ENCODE measurements at places on chromosomes 13 and 19.
A peak's percentile ranks its signal among the peaks of the same experiment; 100 is the strongest.

GRCh38 chr13:27391471-27391870 lies 32.9 kb upstream of the GTF3A start:
- DNase-seq = no peak

- DNase-seq = no peak
Observed at GRCh38 chr19:30719999-30720345, 347.8 kb downstream of the ZNF536 start.

- peak; percentile 13 for DNase-seq
Observed at GRCh38 chr19:43934055-43934984, 762 bp downstream of the ZNF45 start.

- no peak for DNase-seq
Observed at GRCh38 chr13:77859450-77859849, 59.2 kb downstream of the EDNRB start.

DNA sequence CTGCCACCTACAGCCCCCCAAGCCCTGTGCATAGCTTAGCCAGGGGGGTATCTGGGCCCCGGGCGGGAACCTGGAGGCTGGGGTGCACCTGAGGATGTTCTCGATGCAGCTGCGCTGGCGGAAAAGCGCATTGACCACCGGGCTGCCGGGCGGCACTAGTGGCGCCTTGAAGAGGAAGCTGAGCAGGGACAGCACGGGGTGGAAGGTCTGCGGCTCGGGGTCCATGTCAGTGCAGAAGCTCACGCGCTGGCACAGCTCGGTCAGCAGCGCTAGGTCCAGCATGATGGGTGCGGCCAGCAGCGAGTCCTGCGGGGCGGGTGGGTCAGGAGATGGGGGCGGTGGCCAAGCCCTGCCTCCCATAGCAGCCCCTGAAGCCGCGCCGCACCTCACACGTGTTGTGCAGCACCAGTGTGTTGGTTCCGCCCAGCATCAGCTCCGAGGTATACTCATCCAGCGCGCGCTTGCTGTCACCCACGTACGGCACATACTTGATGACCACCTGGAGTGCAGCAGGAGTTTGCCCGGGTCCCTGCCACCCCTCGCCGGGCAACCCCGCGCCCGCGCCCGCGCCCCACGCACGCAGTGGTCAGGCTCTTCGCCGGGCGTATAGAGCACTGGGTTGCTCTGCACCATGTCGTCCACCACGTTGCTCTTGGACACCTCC lies 2.6 kb downstream of the ISYNA1 start:
- no peak for DNase-seq

- DNase-seq = peak; percentile 28
Observed at GRCh38 chr13:84917252-84917878, 881.9 kb downstream of the SLITRK6 start.

GRCh38 chr19:14030997-14031718 lies 404 bp upstream of the IL27RA start:
- no peak for DNase-seq

GRCh38 chr19:3411636-3412035 lies 45.3 kb downstream of the NFIC start:
- no peak for DNase-seq

DNA sequence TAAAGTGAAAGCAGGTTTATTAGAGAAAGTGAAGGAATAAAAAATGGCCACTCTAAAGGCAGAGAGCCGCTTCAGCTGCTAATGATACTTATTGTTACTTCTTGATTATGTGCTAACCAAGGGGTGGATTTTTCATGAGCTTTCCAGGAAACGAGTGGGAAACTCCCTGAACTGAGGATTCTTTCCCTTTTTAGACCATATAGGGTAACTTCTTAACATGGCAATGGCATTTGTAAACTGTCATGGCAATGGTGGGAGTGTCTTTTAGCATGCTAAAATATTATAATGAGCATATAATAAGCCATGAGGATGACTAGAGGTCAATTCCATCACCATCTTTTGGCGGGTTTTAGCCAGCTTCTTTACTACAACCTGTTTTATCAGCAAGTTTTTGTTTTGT lies 890.0 kb downstream of the UQCRFS1 start:
- no peak for DNase-seq

DNA sequence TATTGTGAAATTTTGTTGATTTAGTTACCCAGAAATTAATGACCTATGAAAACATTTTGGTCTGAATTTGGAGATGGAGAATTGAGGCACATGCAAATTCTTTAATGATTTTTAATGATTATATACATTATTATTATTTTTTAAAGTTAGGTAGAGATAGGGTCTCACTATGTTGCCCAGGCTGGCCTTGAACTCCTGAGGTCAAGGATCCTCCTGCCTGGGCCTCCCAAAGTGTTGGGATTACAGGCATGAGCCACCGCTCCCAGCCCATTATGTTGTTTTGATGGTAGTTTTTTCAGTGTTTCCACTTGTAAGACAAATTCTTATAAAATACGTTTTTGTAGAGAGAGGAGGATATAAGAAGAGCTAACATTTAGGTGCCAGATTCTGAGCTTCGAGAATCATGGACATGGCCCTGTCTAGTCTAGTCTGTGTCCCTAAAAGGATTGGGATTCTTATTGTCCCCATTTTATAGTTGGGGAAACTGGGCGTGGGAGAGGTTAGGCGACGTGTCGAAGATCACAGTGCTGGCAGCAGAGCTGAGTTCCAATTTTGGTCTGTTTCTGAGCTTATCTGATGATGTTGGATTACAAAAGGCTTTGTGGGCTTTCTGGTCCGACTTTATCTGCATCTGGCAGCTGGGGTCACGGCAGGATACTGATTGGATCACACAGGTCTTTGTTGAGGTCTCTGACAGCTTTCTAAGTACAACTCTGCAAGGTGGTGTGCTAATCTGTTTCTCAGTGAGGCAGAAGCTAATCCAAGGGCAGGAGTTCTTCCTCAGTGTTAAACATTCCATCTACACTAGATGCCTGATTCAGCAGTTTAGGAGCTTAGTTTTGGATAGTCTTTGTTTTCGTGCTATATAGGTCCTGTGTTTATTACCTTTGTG lies 7.5 kb upstream of the WDR88 start:
- DNase-seq = no peak

GRCh38 chr19:49890349-49891311 lies 6.1 kb downstream of the IL4I1 start:
- DNase-seq = peak; percentile 72

GRCh38 chr13:48784916-48785548 lies 131.3 kb downstream of the CYSLTR2 start:
- DNase-seq = no peak

DNA sequence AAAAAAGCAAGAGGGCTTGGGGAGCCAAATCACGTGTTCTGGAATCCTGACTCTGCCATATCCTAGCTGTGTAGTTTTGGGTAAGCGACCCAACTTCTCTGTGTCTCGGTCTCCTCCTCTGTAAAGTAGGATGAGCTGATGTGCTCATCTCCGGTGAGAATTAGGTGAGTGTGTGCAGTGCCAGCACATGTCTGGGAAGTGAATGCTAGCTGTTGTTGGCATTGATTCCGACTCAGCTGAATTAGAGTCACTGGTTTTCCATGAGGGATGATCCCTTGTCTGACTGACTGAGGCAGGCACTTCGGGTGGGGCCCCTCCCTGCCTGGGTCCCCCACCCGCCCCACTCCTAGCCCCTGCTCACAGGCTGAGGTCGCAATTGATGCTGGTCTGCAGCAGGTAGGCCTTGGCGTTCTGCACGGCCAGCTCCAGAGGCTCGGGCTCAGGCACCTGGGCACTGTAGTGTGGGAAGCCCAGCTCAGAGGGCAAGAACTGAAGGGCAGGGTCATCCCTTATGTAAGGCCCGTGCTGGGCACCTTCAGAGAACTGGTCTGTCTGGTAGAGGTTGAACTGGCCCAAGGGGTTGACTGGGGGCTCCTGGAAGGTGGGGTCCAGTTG lies 835 bp downstream of the RSPH6A start:
- peak; percentile 81 for DNase-seq

GRCh38 chr13:30932481-30933353 lies at the start of gene TEX26:
Gene TEX26, plus strand, starts transcription at chr13:30932656. Its CDS starts 60 bp downstream, at chr13:30932716.
- no peak for DNase-seq

DNA sequence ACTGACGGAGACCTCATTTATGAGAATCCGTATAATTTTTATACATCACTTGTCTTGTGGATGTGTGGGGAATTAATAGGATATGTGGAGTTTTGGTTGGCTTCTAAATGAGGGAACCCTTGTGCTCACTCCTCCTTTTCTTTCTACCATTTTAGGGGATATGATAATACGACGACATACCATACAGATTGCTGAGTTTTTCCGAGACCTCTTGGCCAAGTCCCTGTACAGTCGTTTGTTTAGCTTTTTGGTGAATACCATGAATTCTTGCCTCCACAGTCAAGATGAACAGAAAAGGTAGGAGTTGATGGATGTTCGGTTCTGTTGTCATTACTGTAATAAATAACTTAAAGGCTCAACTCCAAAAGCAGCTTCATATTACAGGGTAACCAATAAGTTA lies 335.2 kb downstream of the MYO16 start:
- no peak for DNase-seq

DNA sequence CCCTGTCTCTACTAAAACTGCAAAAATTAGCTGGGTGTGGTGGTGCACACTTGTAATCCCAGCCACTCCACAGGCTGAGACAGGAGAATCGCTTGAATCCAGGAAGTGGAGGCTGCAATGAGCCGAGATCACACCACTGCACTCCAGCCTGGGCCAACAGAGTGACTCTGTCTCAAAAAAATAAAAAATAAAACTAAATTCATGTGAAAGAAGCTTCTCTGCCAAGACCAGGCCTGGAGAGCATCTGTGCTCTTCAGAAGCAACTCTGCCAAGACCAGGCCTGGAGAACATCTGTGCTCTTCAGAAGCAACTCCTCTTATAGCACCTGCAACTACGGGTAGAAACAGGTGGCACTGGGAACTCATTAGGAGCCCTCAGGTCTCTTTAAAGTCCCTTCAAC lies 37.7 kb downstream of the CRYL1 start:
- no peak for DNase-seq

DNA sequence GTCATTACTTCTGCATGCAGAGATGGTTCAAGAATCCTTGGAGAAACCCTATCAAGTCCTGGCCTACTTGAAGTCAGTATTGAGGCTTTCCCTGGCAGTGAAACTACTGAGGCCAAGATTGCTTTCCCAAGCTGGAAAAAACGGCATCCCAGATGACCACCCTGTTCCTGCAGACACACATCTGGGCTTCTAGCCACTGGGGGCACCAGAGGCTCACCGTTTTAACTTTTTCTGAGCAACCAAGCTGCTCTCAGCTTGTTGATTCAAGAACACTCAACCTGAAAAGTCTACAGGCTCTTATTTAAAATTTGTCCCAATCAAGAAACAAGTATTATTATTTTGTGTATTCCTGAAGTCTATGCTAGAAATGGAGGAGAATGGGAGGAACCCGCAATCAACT lies 66.6 kb downstream of the SPRYD7 start:
- no peak for DNase-seq

DNA sequence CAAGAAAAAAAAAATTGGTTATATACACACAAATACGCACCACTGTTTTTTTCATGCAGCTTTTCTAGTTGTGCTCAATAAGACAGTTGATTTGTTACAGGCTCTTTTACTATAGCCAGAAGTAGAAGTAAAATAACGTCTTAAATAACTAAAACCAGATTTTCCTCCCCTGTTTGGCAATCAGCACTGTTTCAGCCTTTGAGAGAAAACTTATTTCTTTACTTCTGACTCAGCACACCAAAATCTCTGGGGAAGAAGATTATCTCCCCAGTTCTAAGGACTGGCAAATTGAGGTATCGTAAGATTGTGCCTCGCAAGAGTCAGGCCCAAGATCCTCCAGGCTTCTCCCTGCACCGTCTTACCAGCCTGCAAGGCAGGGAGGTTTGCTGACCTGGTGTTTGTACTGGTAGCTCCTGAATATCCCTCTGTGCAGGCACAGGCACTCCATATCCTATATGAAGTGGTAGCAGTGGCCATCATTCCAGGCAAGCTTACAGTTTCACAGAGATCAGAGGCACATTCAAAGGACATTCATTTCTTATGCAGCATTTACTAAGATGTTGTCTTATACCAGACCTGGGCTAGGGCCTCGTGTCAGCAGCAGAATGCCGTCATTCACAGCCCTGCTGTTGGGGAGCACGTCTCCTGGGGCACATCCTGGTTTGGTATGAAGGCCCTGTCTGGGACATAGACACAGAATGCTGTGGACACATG lies 268.2 kb downstream of the ZNF536 start:
- DNase-seq = no peak

- no peak for DNase-seq
Observed at GRCh38 chr13:42495751-42496150, 78.2 kb upstream of the TNFSF11 start.

- no peak for DNase-seq
Observed at GRCh38 chr19:43505941-43506340, 1.4 kb upstream of the PHLDB3 start.

GRCh38 chr13:33639158-33639557 lies 178.8 kb upstream of the RFC3 start:
- peak; percentile 65 for DNase-seq

- no peak for DNase-seq
Observed at GRCh38 chr13:20974981-20975585, 72.5 kb upstream of the XPO4 start.

All from epithelial cell of esophagus (primary cell).